Activated naive CD4-positive, alpha-beta T cell (primary cell): ENCODE measurements at places on chromosomes 13 and 19.

GRCh38 chr19:12543855-12544254, 7.4 kb downstream of the ZNF564 start:
- DNase-seq: no peak

GRCh38 chr19:12293777-12294248, 870 bp downstream of the ZNF44 start:
- peak; percentile 26 for DNase-seq

- DNase-seq: no peak
Measured at GRCh38 chr13:68057836-68058235, 827.7 kb upstream of the PCDH9 start.

DNA sequence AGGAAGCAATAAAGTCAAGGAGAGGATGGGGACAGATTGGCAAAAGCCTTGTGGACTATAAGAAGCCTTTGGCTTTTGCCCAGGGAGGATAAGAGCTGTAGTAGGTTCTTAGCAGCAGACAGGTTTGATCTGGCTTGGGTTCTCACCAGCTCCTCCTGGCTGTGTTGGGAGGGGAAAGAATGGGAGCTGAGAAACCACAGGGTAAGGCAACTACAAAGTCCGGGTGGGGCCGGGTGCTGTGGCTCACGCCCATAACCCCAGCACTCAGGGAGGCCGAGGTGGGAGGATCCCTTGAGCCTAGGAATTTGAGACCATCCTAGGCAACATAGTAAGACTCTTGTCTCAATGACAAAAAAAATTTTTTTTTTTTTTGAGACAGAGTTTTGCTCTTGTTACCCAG, 20.6 kb downstream of the NECTIN2 start:
- no peak for DNase-seq

DNA sequence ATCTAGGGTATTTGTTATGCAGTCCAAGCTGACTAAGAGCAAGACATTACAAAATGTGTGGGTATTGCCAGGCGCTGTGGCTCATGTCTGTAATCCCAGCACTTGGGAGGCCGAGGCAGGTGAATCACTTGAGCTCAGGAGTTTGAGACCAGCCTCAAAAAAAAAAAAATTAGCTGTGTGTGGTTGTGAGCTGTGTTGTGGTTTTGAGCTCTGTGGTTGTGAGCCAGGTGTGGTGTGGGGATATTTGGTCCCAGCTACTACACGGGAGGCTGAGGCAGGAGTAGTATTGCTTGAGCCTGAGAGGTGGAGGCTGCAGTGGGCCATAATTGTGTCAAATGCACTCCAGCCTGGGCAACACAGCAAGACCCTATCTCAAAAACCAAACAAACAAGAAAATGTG, 5.6 kb upstream of the KEAP1 start:
- no peak for DNase-seq

DNA sequence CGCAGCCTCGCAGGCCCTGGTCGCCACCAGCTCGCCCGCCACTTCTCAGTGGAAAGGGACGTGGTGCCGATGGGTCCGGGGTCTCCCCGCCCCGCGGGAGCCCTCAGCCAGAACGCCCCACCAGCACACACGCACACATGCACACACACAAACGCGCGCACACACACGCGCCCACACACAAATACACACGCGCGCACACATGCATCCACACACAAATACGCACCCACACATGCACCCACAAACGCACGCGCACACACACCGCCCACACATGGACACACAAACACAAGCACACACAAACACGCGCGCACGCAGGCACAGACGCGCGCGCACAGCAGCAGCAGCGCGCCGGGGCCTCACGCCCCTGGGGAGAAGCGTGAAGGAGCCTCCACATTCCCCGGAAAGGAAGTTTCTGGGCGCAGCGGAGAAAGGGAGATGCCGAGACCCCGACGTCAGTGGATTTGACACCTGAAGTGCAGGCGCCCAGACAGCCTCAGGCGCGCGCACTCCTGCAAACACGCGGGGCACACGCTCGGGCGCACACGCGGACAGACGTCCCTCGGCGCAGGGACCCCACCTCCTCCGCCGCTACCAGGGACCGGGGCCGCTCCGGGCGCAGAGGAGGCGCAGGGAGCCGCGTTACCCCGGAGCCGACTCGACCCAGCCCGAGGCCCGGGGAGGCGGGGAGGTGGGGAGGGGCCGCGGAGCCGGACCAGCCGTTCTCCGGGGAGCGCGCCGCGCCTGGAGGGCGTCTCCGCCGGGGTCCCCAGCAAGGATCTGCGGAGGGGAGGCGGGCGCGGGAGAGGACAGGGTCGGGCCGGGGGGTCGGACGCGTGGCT, 622 bp downstream of the RASA3 start:
- DNase-seq: peak; percentile 47

- DNase-seq: no peak
Measured at GRCh38 chr19:23222998-23223652, 27.1 kb downstream of the ZNF724 start.

DNA sequence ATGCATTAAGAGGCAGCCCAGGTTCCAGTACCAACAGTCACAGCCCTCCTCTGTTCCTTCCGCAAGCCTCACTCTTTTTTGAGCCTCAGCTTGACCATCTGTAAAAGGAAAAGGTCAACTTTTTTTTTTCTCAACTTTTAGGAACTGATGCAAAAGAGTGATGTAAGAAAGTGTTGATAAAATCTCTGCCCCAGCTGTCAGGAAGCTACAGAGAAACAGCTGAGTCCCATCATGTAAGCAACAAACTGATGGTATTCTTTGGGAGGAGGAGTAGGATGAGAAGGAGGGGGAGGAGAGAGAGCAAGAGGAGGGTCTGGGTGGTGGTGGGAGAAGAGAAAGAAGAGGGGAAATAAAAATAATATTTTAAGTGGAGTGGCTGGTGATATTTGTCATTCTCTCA, 233.9 kb upstream of the TSHZ3 start:
- DNase-seq: no peak

GRCh38 chr13:82963226-82964099, 918.8 kb downstream of the SLITRK1 start:
- DNase-seq: no peak

DNA sequence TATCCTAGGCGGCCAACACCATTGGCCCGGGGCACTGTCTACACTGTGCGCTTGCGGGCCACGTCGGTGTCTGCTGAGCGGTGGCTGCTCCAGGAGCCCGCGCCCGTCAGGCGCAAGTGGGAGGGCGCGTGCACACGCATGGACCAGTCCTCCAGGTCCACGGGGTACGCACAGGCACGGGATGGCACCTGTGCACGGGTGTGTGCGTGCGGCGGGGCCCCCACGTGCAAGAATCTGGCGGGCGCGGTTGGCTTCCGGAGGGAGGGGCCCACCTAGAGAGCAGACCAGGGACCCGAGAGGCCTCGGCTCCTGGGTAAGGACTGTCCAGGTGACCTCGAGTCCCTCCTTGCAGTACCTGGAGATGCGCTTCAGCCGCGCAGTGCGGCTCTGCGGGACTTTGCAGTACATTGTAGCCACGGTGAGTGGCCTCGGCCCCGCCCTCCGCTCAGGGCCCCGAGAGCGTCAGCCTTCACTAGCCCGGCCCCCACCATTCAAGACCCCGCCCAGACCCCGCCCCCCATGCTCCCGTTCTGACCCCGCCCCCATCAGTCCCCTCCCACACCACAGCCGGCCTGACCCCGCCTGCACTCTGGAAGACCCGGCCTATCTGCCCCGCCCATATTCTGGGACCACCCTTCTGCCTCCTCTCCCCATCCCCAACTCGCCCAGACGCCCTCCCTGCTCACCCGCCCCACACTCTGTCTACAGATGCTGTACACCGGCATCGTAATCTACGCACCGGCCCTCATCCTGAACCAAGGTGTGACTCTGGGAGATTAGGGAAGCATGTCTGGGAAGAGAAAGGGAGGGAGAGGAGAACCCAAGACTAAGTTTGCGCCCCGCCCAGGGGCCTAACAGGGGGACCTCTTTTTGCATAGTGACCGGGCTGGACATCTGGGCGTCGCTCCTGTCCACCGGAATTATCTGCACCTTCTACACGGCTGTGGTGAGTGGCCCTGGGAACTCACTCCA, 2.3 kb downstream of the SLC5A5 start:
- peak; percentile 58 for DNase-seq

GRCh38 chr13:97234742-97235141, 12.6 kb downstream of the MBNL2 start:
- no peak for DNase-seq

DNA sequence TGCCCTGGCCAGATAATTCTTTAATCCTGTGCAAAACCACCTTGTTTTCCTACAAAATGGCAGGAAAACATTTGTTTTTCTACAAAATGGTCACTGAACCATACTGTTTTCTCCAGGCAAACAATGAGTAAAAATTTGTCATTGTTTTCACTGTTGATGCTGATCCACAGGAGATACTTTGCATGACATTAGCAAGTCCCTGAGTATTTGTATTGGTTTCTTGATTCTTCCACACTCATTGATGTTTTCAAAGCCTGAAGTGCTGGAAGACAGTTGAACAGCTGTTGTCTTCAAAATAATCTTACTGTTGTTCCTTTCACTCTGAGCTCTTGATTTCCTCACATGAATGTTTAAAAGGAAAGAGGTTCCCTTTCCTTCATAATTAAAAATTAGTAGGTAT, 123.1 kb upstream of the HTR2A start:
- DNase-seq: no peak

DNA sequence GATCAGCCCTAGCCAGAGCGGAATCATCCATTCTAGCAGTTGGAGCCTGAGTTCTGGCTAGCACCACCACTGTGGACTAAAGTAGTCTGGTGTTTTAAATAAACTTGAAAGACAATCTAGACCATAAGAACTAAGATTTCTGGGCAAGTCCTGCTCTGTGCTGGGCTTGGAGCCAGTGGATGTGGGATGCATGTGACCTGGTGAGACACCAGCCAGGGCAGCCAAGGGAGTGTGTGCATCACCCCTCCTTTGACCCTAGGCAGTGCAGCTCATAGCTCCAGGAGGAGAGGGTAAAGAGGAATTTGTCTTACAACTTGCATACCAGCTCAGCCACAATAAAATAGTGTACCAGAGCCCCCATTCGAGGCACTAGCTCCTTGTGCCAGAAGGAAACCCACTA, 21.0 kb downstream of the ITGBL1 start:
- no peak for DNase-seq

GRCh38 chr13:76538004-76538403, 348.2 kb downstream of the KCTD12 start:
- no peak for DNase-seq

DNA sequence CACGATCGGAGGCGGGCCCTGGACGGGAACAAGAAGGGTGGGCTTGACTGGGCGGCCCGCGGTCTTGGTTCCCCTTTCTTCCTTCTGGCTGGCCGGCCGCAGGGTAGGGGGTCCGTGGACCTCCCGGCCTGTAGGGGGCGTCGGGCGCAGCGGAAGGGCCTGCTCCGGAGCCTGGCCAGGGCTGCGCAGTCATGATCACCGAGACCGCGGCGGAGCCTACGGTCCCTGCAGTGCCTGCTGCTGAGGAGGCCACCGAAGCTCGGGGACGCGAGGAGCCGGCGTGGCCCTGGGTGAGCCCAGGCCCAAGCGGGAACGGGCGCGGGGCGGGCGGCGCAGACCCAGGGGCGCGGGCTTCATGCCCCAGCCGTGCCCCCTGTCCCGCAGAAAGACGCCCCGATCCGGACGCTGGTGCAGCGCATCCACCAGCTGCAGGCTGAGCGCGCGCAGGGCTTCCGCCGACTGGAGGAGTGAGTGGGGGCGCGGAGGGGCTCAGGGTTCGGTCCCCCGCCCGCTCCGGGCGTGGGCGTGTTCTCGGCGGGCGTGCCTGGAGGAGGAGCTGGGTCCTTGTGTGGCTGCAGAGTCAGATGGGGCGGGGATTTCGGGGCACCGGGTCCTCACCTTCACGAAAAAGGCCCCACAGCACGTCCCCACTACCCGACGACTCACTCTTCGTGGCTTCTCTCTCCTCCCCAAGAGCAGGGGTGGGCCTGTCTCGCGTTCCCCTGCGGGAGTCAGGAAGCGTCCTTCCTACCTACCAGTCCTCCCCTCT, at the start of gene REX1BD:
TSS of gene REX1BD (plus strand) at position 188 of the 769 bp plus-strand sequence. CDS start at position 192, 4 bp downstream.
- DNase-seq: peak; percentile 88

- no peak for DNase-seq
Measured at GRCh38 chr19:47720669-47721422, 7.6 kb downstream of the EHD2 start.
